ENCODE measurements at places on chromosomes 7 and 10.

GRCh38 chr7:156829669-156830336 is 63.2 kb downstream of the LMBR1 start:
- DNase-seq, result no peak

GRCh38 chr10:104835422-104835821 is 194.3 kb downstream of the SORCS3 start:
- peak; percentile 15 for DNase-seq

DNA sequence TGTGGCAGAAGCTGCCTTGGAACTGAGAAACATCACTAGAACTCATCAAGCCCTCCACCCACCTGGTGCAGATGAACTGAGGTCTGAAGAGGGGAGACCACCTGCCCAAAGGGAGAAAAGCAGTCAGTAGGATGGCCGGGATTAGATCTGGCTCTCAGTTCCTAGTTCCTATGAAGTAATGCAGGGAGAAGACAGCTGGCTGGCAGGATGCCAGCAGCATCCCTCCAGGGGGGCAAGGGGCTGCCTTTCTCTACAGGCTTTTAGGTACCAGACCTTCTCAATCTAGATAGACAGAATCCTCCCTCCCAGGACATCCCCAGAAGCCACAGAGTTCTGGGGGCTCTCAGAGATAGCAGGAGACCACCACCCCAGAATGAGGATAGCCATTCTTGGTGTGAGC is 7.8 kb downstream of the CRHR2 start:
- DNase-seq, result peak; percentile 20

GRCh38 chr10:95831515-95831914 is 75.6 kb downstream of the ENTPD1 start:
- DNase-seq, result no peak

DNA sequence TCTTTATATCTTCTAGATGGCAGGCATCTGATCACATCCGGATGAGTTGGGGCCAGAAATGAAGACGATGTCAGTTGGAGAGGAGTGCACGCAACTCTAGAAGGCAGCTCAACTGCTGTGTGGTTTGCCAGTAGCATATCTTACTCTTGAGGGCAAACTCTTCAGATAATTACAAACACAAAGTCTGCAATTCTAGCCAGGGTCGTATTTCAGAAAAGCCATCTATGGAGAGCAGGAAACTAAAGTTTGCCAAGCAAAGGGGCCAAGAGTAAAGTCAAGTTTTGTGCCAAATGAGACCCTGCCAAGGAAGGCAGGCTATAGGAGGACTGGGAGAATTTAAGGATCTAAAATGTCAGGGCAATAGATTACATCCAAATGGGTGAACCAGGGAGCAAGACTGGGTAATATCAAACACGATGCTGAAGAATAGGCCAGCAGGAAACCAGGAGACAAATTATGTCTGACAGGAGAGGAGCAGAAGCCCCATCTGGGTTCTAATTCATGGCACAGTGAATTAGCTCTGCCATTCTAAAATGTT is 312.5 kb upstream of the SEMA3C start:
- no peak for DNase-seq

DNA sequence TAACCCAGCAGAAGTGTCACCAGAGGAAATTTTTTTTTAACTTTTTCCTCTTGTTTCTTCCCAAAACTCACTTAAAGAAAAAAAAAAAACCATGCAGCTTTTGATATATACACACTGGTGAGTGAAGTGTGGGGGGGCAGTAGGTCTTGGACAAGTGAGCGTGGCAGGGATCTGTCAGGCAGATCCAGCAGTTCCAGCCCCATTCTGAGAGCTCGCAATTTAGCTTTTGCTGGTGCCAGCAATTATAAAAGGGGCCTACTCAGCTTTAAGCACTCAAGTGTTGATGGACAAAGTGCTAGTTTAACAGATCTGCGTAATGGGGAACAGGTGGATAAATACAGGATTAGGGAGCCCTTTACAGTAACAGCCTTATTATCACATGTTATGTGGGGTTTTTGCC is 619.2 kb upstream of the GALNT17 start:
- no peak for DNase-seq

- DNase-seq, result no peak
These were observed 332.6 kb upstream of the KLF6 start for GRCh38 chr10:4117604-4118003.

DNA sequence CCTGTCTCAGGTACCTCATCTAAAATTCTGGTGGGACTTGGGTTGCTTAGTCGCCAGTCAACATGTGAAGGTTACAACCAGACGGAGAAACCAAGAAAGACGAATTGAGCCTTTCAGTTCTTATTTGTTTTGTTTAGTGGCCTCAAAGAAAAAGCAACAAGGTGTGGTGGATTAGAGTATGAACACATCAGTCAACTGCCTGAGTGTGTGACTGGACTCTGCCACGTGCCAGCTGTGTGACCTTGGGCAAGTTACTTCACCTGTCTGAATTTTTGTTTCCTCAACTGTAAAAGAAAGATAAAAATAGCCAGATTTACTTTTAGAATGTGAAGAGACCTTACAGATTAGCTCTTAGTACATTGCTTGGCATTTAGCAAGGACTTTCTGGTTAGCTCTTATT is 259.2 kb downstream of the CREB5 start:
- no peak for DNase-seq

DNA sequence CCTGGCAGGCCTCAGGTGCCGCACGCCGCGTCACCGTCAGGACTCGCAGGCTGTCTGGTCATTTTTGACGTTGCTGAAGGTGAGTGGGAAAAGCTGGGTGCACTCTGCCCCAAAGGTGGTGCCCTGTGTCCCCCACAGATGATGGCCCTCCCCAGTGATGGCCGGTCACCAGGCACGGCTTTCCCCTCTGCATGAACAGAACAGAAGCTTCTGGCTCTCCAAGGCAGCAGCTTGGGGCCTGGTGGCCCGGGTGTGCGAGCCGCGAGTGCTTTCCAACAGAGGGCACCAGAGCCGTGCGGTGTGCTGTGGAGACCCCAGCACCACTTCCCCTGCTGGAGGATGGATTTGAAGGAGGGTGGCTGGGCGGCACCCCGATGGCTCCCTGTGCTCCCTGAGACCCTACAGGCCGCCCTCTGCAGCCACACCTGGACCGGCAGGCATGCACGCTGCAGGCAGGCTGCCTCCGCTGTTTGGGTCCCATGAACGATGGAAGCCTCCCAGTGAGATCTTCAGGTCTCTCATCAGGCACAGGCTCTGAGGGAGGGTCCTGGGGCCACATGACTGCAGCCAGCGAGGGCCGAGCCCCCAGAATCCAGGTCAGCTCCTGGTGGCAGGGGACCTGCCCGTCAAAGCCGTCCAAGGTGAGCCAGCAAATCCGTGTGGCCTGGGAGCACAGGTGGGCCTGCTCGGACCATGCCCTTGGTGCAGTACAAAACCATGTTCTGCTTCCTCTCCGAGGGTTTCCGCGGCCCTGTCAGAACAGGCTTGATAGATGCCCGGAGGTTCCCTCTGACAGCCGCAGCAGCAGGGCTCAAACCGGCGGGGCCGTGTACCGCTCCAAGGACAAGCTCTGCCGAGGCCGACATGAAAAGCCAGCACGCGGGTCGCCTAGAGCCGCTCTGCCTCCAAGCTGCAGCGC is 195.4 kb downstream of the EBF3 start:
- DNase-seq, result no peak

- DNase-seq, result peak; percentile 11
These were observed 21.8 kb downstream of the VIM start for GRCh38 chr10:17249820-17250219.

DNA sequence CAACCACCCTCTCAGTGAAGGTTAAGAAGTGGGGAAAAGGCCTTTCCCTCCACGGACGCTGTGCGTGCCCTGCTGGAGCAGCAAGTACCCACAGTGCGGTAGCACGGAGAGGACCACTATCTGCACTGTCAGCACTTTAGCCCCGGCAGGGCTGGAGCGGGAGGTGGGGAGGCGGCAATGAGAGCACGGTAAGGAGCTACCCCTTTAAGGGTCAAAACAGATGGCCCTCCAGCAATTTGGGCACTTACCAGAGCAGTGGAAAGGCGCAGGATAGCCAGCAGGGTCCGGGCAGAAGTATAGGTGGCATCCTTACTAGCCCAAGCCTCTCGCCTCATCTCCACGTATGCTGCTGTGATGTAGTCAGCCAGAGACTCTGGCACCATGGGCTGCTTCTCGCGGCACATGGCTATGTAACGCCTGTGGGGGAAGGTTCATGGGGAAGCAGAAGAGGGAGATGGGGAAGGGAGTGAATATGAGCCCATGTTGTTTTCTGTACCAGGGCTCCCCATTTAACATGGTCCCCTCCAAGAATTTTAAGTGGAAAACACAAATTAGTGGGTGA is 5.2 kb downstream of the COPS6 start:
- DNase-seq, result no peak

DNA sequence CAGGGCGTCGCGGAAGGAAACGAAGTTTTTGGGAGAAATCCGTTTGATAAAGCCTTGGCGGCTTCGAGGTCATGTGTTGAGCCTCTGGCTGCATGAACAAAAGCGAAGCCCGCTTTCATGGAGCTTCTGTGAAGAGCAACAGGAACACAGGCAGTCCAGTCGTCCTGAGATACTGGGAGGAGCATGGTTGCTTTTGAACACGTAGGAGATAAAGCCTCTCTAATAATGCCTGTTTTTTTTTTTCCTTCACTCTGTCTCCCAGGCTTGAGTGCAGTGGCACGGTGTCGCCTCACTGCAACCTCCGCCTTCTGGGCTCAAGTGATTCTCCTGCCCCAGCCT is 473 bp upstream of the ZNF32 start:
- peak; percentile 53 for DNase-seq

GRCh38 chr10:46319389-46319788 is 32.6 kb downstream of the ANTXRL start:
- DNase-seq, result no peak
